T-helper 2 cell (primary cell): ENCODE measurements at places on chromosomes 6 and 20.
A peak's percentile ranks its signal among the peaks of the same experiment; 100 is the strongest.

- DNase-seq = no peak
These were observed 44.9 kb downstream of the TPD52L1 start for GRCh38 chr6:125198398-125198937.

DNA sequence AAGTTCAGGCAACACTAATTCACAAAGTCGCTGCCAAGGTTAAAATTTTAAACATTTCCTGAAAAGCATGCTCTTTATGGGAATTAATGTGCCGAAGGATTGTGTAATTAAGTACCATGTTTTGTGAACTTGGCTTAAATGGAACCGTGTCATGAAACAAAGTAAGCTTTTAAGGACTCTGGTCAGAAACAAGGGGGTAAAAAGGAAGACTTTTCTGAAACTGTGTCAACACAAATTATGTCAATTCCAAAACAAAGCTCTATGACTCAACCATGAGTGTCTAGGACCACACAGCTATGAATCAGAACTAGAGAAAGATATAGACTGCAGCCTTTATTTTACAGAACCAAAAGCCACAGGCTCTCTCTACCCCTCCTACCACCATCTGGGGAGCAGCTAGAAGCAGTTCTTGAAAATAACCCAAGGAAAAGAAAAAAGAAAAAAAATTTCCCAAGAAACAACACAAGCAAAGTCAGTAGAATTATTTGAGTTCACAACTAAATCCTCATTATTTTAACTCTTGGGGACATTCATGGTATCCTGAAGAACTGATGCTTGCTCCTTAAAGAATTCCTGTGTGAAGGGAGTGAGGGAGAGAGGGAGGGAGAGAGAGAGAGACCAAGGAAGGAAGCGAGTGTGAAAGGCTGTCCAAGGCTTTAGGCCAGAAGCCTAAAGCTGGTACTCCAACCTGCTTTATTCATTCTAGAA is 81.9 kb downstream of the ZMYND8 start:
- DNase-seq = peak; percentile 74

GRCh38 chr6:170287371-170287876 is 3.5 kb downstream of the DLL1 start:
- DNase-seq = no peak

GRCh38 chr6:125961117-125961516 is 4.5 kb downstream of the HINT3 start:
- DNase-seq = no peak

GRCh38 chr6:63537201-63537958 is 34.9 kb upstream of the LOC128125822 start:
- DNase-seq = no peak

DNA sequence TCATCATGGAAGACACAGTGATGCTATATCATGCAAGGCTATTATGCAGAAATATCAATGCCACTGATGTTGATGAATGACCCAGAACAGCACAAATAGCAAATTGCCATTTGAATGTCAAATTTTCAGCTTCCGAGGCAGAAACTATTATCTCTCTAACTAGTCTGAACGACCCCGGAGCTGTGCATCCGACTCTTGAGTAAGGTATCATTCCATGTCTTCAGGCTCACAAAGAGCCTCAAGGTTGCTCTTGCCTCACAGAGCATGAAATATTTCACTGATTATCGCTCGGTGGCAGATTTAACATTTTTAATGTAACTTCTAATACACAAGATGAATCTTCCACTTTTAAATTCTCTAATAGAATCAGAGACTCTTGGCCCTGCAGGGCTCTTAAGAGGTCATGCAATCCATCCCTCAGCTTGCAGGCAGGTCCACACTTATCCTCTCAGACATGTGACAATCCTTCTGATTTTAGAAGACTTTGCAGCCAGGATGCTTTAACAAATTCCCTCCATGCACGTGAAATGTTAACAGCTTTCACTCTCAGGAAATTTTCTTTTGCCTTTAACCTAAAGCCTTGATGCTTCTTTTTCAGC is 221.0 kb downstream of the FRK start:
- no peak for DNase-seq

DNA sequence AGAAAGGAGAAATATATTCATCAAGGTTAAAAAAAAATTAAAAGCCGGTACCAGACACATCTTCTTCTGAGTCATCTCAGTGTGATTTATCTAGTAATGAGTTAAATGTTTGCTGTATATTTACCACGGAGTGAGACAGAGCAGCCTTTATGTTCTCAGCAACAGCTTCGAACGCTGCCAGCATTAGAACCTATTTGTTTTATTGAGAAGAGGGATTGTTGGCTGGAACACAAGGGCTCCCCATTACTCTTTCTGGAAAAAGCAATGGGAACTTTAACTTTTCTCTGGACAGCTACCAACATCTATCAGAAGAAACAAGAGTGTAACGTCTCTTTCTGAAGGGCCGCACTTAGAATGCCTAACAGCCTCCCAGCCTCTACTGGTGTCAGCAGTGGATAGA is 105.3 kb upstream of the TAB2 start:
- DNase-seq = no peak

DNA sequence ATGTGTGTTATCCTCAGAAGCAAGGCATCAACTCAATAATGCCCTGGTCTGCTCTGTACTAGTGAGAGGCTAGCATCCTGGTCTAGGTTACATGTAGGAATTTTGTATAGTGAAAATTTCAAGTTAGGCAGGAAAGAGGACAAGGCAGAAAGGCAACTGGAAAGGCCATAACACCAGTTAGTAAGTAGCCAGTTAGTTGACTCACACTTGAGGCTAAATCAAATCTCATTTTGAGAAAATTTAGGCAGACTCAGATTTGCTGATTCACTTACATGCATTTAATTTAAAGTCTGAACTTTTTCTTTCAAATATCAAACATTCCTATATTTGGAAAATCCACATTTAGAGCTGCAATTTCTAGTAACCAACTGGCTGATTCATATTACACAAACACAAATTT is 184.5 kb upstream of the TCF21 start:
- DNase-seq = no peak

DNA sequence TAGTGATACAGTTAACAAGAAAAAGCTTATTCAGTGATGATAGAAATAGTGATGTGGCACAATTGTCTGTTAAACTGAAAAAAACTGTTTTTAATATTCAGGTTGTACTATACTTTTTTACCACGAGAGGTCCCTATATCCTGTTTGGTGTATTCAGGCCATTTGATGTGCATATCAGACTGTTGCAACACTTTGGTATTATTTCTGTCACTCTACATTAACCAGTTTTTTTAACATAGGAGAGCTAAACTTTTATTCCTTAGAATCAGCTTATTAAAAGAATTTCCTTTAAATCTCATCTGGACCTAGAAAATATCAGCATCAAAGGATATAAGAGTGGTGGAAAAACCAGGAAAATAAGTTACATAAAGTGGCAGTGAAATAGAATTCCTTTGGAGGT is 36.8 kb downstream of the TSPYL4 start:
- DNase-seq = no peak

GRCh38 chr6:155432293-155432692 is 23.3 kb downstream of the NOX3 start:
- DNase-seq = no peak

- DNase-seq = no peak
These were observed 63.0 kb downstream of the RIPOR3 start for GRCh38 chr20:50628332-50628731.

DNA sequence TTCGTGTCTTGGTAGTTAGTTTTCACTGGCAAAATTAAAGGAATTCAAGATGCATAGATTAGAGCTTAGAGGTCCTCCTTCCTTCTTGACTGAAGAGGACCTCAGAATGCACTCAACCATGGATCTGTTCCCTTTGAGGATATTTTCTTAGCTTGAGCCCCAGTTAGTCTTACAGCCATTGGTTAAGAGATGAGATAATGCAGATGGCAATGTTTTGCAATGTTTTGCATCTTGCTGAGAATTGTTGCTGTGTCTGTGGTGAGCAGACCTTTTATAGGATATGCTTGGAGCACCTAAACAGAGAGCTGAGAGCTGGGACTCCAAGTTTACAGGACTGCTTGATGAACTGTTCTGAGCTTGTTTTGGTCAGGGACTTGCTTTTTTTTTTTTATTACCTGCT is 107.5 kb downstream of the TMEM170B start:
- DNase-seq = no peak

DNA sequence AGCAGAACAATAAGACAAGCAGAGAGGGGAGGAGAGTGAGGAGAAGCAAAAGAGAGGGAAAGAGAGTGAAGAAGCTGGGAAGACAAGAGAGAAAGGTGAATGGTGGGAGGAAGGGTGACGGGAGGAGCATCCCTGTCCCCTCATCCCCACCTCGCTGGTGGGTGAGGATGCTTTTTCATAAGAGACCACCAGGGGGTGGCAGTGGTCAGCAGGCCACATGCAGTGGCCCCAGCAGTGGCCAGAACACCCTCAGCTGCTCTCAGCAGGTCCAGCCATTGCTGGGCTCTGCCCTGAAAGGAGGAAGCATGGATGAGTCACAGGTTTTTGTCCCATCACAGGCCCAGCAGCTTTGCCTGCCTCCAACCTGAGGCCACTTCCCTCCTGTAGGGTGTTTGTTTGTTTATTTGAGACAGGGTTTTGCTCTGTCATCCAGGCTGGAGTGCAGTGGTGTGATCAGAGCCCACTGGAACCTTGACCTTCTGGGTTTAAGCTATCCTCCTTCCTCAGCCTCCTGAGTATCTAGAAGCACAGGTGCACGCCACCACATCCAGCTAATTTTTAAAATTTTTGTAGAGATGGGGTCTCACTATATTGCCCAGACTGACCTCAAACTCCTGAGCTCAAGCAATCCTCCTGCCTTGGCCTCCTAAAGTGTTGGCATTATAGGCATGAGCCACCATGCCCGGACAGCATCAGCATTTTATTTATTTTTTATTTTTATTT is 24.0 kb downstream of the FGD2 start:
- no peak for DNase-seq
